ENCODE measurements at places on chromosomes 7 and 10.

- no peak for DNase-seq
Observed at GRCh38 chr10:48490946-48491345, 113.9 kb downstream of the ARHGAP22 start.

GRCh38 chr10:71471006-71471405 is 74.3 kb downstream of the CDH23 start:
- DNase-seq: no peak

DNA sequence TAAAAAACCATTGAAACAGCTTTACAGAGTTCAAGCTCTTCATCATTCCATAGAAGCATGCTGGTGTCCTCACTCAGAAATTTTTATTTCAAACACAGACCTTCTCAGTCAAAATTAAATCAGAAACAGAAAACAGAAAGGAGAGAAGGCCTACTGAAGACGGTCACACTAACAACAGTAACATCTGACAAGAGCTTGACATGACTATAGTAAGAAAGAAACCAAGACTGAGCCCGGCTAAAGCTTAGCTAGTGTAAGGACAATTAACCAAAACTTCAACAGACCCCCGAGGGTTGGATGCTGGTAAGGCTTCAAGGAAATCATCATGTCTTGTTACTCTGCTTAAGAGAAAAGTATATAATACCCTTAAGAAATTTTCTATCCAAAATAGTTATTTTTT is 38.6 kb downstream of the MTPN start:
- no peak for DNase-seq

GRCh38 chr10:24120646-24121045 is 88.3 kb upstream of the KIAA1217 start:
- no peak for DNase-seq
